Liver (tissue), 10 donors: ENCODE measurements at places on chromosomes 2 and 18.

DNA sequence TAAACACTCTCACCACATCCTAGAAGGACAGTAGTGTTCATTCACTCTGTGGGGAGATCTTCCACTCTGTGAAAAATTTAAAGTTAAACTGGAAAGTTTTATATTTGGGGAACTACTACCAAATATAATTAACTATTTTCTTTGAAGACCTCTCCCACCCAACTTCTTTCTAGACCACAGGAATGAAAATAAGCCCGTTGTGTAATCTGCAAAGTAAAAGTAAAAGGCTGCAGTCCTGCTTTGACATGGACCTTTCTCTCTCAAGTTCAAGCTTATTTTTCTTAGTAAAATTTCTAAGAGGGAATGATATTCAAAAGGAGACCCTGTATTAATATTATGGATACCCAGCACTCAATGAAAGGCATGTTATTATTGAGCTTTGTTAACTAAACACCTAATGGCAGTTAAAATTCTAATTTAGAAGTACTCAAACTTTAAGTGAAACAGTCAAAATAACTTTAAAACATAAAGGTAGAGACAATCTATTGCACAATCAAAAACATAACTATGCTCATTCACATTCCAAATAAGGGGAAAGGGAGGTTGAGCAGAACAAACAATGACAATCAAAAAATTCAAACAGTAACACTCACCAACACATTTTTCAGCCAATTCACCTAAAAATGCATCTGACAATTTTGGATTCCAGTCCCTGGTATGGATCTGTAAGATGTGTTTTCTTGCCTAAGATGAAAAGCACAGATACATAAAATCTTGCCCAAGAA lies 98.5 kb downstream of the ATAD2B start:
- no peak for DNase-seq

DNA sequence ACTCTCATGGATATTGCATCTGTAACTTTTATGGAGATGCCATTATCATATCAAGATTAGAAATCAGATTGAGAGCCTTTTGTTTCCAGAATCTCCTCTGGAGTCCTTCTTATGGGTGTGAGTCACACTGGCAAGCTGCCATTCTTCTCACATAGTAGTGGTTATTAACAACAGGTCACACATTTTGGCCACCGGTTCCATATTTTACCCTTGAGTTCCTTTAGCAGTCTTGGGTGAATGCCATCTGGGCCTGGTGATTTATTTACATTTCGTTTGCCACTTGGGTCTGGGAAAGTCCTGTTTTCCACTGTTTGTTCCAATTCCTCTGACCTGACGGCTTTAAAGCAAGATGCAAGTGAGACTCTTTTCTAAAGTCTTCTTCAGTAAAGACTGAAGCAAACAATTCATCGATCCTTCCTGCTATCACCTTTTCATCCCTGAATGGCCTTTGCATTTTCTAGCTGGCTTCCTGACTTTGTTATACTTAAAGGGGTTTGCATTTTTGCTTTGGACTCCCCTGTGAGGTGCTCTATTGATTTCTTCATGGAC lies 80.5 kb upstream of the CAVIN2 start:
- DNase-seq: no peak

- DNase-seq: no peak
Observed at GRCh38 chr2:163191372-163191771, 352.8 kb upstream of the KCNH7 start.

DNA sequence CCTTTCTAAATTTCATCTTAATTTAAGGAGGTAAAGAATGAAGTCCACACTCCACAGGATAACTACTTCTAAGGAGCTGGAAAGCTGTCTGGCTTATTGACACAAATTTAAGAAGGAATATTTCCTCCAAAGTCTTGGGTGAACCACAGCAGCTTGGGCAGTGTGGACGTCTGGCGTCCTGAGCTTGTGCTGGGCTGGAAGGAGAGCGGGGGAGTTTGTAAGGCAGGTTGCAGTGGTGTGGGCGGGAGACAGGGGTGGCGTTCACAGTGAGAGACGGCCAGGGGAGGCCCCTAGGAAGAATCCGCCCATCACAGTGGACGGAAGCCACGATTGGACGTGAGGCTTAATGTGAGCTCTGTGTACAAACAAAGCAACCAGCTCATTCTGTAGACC lies 25.7 kb downstream of the ADI1 start:
- peak; percentile 47 for DNase-seq

GRCh38 chr2:186426153-186427016 lies 59.7 kb upstream of the ZC3H15 start:
- no peak for DNase-seq

DNA sequence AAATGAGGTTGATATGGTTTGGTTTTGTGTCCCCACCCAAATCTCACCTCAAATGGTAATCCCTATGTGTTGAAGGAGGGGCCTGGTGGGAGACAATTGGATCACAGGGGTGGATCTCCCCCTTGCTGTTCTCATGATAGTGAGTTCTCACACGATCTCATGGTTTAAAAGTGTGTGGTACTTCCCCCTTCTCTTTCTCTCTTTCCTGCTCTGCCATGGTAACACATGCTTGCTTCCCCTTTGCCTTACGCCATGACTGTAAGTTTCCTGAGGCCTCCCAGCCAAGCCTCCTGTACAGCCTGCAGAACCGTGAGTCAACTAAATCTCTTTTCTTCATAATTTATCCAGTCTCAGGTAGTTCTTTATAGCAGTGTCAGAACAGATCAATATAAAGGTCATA lies 24.7 kb upstream of the FAM124B start:
- DNase-seq: no peak

- no peak for DNase-seq
Observed at GRCh38 chr2:45373534-45373933, 237.5 kb downstream of the SRBD1 start.

- peak; percentile 36 for DNase-seq
Observed at GRCh38 chr2:132668189-132668823, 1.7 kb downstream of the LYPD1 start.

DNA sequence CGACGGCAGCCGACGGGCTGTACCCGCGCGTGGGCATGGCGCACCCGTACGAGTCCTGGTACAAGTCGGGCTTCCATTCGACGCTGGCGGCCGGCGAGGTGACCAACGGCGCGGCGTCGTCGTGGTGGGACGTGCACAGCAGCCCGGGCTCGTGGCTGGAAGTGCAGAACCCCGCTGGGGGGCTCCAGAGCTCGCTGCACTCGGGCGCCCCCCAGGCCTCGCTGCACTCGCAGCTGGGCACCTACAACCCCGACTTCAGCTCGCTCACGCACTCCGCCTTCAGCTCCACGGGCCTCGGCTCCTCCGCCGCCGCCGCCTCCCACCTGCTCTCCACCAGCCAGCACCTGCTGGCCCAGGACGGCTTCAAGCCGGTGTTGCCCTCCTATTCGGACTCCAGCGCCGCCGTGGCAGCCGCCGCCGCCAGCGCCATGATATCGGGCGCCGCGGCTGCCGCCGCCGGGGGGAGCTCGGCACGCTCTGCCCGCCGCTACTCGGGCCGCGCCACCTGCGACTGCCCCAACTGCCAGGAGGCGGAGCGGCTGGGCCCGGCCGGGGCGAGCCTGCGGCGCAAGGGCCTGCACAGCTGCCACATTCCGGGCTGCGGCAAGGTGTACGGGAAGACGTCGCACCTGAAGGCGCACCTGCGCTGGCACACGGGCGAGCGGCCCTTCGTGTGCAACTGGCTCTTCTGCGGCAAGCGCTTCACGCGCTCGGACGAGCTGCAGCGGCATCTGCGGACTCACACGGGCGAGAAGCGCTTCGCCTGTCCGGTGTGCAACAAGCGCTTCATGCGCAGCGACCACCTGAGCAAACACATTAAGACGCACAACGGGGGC lies 2.0 kb downstream of the SP9 start:
- peak; percentile 47 for DNase-seq

- no peak for DNase-seq
Observed at GRCh38 chr2:200847269-200847668, 17.2 kb downstream of the CLK1 start.

- DNase-seq: no peak
Observed at GRCh38 chr2:224890372-224890771, 151.9 kb downstream of the DOCK10 start.

- DNase-seq: no peak
Observed at GRCh38 chr18:61669320-61669719, 223.5 kb downstream of the RNF152 start.

DNA sequence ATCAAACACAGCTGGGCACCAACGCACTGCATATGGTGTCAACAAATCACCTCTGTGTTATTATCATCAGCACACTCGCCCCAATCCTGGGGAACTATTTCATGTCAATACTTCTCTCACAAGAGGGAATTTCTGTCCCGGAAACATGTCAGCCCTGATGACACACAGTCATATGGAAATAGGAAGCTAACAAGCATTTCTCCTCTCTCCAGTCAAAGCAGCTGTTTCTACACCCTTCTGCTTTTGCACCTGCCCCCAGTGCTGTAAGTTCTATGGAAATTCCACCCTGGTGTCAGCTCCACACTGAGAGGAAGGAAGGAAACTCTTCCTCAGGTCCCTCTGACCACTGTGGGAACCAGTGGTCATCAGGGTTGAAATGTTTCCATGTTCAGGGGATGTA lies 447.6 kb upstream of the ID2 start:
- DNase-seq: no peak

GRCh38 chr2:106108351-106108750 lies 85.8 kb downstream of the UXS1 start:
- no peak for DNase-seq

DNA sequence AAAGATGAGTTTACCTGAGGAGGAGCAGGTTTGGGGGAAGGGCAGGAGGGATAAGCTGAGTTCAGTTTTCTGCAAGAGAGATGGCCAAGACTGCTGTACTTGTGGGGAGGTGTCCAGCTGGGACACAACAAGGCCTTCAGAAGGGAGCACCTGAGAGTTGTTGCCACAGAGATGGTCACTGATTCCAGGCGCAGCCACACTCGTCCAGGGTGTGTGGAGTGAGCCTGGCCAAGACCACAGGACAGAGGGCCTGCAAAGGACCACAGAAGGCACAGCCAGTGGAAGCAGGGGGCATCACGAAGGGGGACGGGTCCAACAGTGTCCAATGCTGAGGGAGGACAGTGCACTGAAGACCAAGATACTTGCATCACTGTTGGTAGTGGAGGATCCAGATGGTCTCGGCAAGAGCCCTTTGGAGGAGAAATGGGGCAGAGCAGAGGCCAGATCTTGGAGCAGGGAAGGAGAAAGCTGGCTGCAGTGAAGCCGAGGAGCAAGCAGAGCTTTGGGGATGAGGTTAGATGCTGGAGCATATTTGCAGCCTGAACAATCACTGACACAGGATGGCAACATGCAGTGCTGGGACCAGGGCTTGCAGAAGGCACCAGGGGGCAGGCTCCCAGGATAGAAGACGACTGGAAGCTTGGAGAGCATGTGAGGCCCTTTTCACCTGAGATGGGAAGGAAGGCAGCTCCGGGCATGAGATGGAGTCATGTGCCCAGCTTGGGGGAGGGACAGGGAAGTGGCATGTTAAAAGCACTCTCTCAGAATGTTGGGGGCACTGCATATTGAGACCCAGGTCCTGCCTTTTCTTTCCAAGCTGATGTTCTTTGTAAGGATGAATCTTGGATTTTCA lies 214.0 kb downstream of the CYP26B1 start:
- DNase-seq: peak; percentile 31

GRCh38 chr2:45699032-45699658 lies 47.7 kb downstream of the PRKCE start:
- DNase-seq: no peak

DNA sequence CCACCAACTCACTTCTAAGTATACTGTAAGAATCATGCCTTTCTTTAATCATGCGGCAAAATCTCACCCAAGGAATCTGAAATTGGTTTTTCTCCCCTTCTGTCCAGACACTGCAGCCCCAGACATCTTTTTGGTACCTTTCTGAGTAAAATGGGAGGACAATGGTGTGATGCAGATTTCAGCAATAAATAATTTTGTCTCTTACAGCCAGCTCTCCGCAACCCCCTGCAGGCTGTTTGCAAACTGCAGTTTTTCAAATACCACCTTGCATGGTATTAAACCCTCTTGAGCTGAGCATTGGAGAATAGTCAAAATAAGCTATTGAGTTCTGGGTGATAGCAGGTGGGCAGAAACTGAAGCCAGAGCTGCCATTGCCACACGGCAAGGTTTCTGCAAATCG lies 32.2 kb downstream of the GPR39 start:
- no peak for DNase-seq

- no peak for DNase-seq
Observed at GRCh38 chr2:57156231-57156924, 890.2 kb upstream of the VRK2 start.

GRCh38 chr2:62382122-62382521 lies 123.9 kb downstream of the TMEM17 start:
- no peak for DNase-seq

- DNase-seq: no peak
Observed at GRCh38 chr2:85405201-85406059, 4.7 kb downstream of the CAPG start.

GRCh38 chr2:239092571-239093294 lies 244.8 kb downstream of the TWIST2 start:
- DNase-seq: no peak

GRCh38 chr2:197950724-197951123 lies 146.3 kb downstream of the PLCL1 start:
- DNase-seq: no peak

DNA sequence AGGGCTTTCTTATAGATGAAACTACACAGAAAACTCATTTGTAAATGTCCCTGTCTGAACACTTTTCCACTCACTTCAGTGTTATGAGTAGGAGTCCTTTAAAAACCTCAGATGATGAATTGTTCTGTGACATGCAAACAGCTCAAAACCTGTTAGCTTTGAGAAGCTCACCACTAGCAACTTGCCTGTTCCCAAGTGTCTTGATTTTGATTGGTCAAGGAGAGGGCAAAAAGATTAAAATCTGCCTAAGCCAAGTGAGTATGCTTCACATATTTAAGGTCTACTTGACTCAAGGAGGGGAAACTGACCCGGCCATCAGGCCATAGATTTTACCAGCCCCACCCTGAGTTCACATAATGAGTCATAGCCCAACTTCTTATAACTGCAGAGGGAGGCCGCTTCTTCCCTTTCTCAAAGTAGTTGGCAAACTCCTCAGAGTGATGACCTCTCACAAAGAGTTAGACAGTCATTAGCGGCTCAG lies 45.2 kb upstream of the MEIS1 start:
- no peak for DNase-seq

- no peak for DNase-seq
Observed at GRCh38 chr18:59593291-59593717, 103.9 kb downstream of the CCBE1 start.

- no peak for DNase-seq
Observed at GRCh38 chr2:172924097-172924660, 151.5 kb upstream of the MAP3K20 start.

DNA sequence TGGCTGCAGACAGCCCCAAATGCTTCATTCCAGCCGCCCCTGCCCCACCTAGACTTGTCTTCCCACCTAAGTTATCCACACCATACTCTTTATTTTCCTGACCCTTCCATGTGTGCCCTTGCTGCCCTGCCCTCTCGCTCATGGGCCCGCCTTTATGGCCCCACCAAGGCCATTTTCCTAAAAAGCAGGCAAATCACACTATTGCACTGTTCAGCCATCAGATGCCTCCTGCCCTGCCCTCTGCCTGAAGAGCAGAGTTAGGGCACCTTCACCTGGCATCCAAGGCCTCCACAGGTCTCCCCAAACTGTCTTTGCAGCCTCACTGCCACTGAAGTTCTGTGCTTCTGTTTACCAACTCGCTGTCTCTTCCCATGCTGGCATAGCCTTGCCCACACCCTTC lies 496.7 kb downstream of the EIPR1 start:
- no peak for DNase-seq
